ENCODE measurements at places on chromosomes 1 and 21.

GRCh38 chr1:94456736-94457135 is 38.5 kb downstream of the ABCD3 start:
- DNase-seq = no peak

- no peak for DNase-seq
Observed at GRCh38 chr1:168947041-168947440, 159.4 kb upstream of the ATP1B1 start.

DNA sequence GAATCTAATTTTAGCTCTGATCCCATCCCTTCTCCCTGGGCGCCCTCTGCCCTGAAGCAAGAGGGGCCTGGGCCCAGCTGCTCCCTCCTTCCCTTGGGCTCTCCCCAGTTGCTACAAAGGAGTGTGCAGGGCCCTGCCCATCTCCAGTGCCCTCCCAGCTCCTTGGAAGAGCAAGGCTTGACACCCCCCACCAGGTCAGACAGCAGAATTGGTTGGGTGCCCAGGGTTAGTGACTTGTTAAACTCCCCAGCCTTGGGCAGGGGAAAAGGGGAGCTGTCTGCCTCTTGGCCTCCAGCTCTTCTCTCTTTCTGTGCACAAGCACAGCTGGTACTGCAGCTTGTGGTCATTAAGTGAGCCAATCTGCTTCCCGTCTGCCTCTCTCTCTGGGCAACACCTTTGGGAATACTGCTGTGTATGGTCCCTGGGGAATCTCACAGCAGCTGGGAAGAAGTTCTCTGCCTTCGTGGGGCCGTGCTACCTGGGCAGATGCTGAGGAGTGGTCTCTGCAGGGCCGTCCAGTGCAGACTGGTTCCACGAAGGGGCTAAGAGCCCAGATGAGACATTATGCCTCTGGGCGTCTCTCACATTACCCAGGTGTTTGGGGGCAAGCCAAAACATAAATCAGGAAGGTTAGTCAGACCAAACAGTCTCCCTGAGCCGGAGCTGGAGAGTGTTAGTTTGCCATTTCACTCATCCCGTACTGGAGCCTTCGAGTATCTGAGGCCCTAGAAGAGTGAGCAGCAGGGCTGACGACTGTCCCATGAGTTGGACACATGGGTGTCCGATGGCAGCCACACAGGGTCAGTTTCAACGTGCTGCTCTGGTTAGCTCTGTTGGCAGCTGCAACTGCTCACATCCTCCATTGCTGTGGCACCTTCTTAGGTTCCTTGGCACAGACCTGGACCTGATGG is 37.3 kb downstream of the TMEM53 start:
- DNase-seq = no peak

- no peak for DNase-seq
Observed at GRCh38 chr1:159318784-159319551, 16.8 kb downstream of the FCER1A start.

DNA sequence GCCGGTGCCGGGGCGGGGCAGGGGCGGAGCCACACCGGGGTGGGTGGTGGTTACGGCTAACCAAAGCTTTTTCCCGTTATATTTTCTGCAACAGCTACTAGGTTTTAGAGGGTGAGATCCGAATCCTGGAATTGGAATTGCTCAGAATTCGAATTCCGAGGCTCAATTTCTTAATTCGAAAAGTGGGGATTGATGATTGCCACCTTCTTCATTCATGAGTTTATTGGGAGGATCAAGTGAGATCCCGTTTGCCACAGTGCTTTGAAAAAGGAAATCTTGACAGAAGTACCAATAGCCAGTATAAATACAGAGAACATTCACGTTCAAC is 207 bp upstream of the SVBP start:
- DNase-seq = no peak

DNA sequence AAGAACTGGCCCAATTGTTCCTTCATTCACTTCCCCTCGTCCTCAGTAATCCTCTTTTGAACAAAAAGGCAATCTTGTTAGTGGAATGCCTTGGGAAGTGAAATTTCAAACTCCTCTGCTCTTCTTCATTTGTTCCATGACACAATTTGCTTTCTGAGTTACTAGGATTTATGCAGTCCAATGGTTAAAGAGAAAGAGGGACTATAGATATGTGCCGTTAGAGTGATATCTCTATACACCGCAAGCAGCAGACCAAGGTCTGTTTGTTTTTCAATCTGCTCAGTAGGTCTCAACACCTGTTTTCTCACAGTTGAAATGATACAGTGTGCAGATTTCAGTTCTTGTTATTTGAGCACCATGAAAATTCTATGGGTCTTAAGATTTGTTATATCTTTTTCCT is 244.0 kb downstream of the DNM3 start:
- DNase-seq = no peak

DNA sequence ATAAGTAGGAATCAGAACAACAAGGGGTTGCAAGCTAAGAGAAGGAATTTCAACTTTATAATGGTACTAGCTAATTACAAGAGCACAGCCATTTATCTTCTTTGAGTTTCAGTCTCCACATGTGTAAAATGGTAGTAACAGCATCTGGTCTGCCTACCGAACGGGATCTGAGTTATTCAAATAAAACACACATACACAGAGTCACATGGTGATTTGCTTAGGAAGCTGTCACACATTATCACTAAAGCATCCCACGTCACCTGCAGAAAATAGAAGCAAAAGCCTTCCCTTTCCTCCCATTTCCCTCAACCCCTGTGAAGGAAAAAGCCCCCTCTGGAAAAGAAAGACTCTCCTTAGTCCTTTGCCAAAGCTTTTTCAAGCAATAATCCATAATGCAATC is 389.7 kb downstream of the OMA1 start:
- no peak for DNase-seq

DNA sequence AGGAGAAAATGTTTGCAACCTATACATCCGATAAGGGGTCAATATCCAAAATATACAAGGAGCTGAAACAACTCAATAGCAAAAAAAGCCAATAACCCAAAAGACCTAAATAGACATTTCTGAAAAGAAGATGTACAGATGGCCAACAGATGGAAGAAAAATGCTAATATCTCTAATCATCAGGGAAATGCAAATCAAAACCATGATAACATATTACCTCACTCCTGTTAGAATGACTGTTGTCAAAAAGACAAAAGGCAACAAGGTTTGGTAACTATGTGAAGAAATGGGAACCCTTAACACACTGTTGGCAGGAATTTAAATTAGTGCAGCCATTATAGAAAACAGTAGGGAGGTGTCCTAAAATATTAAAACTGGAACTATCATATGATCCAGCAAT is 74.7 kb downstream of the LEPR start:
- no peak for DNase-seq

DNA sequence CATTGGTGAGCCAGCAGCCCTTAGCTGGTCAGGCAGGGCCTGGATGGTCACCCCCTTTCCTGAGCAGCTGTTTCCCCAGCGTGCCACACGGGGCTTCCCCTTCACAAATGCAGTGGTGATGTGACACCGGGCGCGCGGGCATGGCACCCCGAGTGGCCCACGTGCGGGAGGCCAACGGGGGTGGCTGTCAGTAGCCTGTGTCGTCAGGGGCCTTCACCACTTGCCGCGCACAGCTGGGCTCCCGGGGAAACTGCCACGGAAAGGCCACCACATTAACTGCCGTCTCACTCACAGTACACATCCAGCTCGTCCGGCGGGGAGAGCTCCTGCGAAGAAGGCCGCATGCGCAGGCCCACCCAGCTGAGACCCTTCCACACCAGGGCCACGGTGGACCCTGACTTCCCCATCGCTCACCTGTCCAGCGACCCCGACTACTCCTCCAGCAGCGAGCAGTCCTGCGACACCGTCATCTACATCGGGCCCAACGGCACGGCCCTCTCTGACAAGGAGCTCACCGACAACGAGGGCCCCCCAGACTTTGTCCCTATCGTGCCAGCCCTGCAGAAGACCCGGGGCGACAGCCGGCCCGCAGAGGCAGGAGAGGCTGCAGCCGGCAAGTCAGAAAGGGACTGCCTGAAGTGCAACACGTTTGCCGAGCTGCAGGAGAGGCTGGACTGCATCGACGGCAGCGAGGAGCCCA is 530.5 kb downstream of the KIF26B start:
- no peak for DNase-seq

DNA sequence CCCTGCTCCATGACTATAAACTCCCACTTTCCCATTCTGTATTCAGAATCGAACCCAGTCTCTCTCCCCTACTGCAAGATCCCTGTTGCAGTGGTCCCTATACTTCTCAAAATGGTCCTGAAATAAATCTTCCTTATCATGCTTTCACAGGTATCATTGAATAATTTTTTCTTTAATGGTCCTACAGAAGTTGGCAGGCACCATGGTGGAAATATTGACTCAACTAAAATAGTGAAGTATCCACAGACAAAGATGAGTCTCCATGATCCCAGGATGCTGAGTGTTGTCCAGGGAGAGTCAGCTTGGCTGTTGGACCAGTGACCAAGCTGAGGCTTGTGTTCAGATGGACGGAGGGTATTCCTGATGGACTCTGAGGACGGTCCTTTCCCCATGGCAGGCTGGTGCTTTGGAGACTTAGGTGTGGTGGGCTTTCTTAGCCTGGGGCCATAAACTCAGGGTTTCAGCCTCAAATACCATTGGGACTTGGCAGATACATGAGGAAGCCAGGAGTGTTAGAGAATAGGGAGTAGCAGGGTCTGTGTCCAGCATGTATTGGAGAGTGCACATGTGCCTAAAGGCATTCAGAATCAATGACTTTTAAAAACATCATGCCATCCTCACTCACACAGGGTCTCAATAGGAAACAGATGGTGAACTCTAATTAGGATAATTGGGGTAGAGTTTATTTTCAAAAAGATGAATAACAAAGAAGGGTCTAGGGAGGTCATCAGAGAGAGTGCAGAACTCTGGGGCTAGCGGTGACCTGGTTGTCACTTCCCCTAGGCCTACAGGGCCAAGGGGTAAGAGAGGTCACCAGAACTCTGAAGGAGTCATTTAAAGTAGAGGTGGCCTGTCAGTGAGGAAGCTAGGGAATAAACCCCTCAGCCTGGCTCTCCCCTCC is 19.8 kb downstream of the TINAGL1 start:
- DNase-seq = no peak

Data from GM12892 (cell line).